ENCODE measurements at places on chromosomes 7 and 10.

DNA sequence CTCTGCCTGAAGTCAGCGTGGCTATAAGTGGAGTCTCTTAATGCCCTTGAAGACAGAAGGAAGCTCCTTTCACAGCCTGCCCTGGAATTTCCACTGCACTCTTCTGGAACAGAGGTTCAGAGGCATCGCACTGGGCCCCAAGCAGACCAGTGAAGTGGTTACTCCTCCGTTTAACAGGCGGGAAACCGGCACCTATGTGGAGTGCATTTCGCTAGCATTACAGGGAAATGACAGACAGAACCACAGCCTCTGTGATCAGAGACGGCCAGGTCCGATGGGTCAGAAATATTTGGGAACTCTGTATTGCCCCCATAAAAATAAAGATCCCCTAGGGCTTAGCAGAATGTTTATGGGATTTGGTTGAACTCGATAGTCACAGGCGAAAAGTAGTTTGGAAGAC lies 406.9 kb upstream of the PRKCQ start:
- H3K4me1 ChIP-seq, result no peaks in the 10 kb centered on the region
- DNase-seq, result no peak
- peak overlapping the region; percentile 11 for H3K27ac ChIP-seq
- H3K4me3 ChIP-seq, result no peak overlapping the region
- no peaks in the 10 kb centered on the region for H3K27me3 ChIP-seq

- H3K27me3 ChIP-seq, result no peaks in the 10 kb centered on the region
- no peak overlapping the region for H3K4me3 ChIP-seq
These were observed 16.5 kb downstream of the ZNF365 start for GRCh38 chr10:62390497-62391176.

- H3K27ac ChIP-seq, result no peak overlapping the region
- no peak for DNase-seq
- H3K4me1 ChIP-seq, result no peaks in the 10 kb centered on the region
These were observed 49.3 kb downstream of the C10orf120 start for GRCh38 chr10:122650331-122650730.

DNA sequence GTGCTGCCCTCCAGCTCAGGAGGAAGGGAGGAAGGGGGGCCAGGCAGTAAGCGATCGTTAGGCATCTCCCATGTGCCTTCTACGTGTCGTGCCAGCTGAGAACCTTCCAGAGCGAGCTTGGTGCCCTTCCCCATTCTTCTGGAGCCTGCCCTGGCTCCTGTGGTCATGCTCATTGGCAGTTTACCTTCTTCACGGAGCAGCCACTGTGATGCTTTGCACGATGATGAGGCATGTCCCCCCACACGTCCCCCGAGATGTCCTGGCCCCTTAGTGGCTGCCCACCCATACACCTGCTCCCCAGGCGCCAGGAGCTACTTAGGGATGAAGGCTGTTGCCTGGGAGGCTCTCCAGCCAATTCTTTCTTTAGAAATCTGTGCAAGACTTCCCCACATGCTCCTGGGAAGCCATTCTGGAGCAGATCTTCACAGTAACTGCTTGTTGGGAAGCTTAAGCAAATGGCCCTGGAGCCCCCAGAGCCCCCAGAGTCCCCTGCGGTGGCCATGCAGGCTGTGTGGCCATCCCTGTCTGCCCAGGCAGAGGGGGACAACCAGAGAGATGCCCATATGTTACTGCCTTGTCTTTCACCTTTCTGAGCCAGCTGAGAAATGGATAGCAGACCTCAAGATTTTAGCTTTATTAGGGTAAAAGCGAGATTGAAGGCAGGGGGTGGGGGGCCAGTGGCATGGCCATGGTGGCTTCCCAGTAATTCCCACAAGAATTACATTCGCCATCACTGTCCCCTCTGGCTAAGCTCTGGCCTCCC lies 199.0 kb downstream of the EBF3 start:
- no peak overlapping the region for H3K4me3 ChIP-seq
- no peaks in the 10 kb centered on the region for H3K27me3 ChIP-seq
- H3K27ac ChIP-seq, result no peak overlapping the region
- DNase-seq, result peak; percentile 49

DNA sequence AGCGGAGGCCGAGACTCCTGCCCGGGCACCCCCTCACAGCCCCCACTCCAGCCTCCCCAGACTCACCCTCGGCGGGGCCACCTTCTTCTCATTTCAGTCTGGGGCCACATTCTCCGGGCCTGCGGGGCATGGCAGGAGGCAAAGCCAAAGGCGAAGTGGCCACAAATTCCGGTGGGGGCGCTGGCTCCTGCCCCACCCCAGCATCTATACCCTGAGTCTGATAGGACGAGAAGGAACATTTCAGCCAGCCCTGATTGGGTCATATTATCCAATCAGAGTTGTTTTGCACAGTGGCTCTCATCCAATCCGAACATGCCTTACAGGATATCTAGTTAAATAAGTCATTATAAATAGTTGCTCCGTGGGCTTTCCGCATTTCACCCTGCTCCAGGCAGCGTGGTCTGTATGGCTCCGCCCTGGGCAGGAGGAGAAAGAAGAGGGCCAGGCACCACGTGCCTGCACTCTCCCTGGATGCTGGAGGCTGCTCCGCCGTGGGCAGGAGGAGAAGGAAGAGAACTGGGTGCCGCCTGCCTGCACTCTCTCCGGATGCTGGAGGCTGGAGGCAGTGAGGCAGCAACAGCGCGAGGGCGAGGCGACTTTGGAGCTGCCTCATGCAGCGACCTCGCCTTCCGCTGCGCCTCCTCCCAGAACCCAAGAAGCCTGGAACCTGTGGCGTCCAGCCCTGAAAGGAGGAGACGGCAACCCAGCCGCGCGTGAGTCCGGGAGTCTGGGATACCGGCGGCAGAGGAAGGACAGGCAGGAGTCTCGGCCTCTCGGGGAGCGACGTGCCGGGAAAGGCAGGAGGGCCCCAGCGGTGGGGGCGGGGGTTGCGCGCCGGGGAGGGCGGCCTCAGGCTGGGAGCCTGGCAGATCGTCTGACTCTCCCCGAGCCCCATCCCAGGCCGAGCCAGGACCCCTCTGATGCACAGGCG lies 162.9 kb downstream of the ZNF33B start:
- peaks cover 14% of the 10 kb centered on the region for H3K27me3 ChIP-seq
- DNase-seq, result no peak
- H3K4me1 ChIP-seq, result no peaks in the 10 kb centered on the region
- no peaks in the 10 kb centered on the region for H3K36me3 ChIP-seq
- H3K4me3 ChIP-seq, result peak overlapping the region; percentile 38
- H3K27ac ChIP-seq, result no peak overlapping the region

GRCh38 chr10:54665095-54665494 lies 135.9 kb downstream of the PCDH15 start:
- DNase-seq, result no peak
- no peaks in the 10 kb centered on the region for H3K36me3 ChIP-seq
- H3K4me1 ChIP-seq, result no peaks in the 10 kb centered on the region
- H3K27me3 ChIP-seq, result no peaks in the 10 kb centered on the region
- H3K27ac ChIP-seq, result no peak overlapping the region

DNA sequence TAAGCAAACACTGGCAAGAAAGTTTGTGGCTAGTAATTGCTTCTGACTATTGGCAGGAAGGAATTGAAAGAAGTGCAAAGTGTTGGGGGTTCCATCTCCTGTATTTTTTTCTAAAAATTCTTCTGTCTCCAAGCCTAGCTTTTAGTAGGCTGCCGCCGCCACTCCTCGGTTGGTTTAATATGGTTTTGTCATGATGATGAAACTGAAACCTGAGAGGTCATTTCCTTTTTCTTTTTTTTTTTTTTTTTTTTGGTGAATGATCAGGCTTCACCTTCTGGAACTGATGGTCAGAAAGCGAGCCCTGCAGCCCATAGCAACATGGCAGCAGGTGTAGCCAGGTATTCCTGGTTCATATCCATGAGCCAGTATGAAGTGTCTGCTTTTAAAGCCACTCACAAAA lies 75.3 kb upstream of the AGBL3 start:
- H3K27ac ChIP-seq, result no peak overlapping the region
- peaks cover 4% of the 10 kb centered on the region for H3K36me3 ChIP-seq
- no peaks in the 10 kb centered on the region for H3K27me3 ChIP-seq

- H3K36me3 ChIP-seq, result no peaks in the 10 kb centered on the region
- no peak for DNase-seq
- peaks cover 26% of the 10 kb centered on the region for H3K4me1 ChIP-seq
- no peak overlapping the region for H3K27ac ChIP-seq
- H3K27me3 ChIP-seq, result no peaks in the 10 kb centered on the region
- H3K4me3 ChIP-seq, result no peak overlapping the region
These were observed 1.6 kb upstream of the CASD1 start for GRCh38 chr7:94507962-94508361.

- no peaks in the 10 kb centered on the region for H3K27me3 ChIP-seq
- DNase-seq, result no peak
- H3K4me3 ChIP-seq, result no peak overlapping the region
- no peaks in the 10 kb centered on the region for H3K36me3 ChIP-seq
These were observed 697.8 kb downstream of the NRG3 start for GRCh38 chr10:82572744-82573143.

DNA sequence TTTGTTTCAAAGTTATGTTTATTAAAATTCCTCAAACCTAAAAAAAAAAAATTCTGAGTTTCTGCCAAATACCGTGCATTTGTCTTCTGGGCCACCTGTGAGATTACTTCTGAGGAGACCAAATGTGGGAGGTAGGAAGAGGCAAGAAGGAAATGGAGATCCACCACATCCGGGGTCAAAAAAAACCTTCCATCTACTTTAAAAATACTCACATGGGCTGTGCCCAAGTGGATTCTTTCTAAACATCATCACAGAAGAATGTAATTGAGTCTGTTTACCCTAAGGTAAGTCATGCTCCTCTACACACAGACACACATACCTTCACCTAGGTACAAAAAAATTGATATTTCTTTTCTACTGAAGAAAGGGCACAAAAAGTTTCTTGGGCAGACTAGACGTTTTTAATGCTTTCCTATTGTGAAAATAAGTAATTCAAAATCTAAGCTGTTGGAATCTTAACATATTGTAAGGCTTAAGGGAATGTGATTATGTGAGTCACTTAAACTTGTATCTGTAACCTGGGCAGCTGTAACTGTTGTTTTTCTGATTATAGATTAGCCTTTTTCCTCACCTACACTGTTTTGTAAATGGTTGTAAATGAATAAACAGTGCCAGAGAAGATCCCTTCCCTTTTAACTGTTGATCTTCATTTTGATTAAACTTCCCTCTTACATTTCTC lies 19.1 kb upstream of the SPOCK2 start:
- no peaks in the 10 kb centered on the region for H3K36me3 ChIP-seq
- H3K4me1 ChIP-seq, result peaks cover 4% of the 10 kb centered on the region
- no peaks in the 10 kb centered on the region for H3K27me3 ChIP-seq
- no peak overlapping the region for H3K27ac ChIP-seq

DNA sequence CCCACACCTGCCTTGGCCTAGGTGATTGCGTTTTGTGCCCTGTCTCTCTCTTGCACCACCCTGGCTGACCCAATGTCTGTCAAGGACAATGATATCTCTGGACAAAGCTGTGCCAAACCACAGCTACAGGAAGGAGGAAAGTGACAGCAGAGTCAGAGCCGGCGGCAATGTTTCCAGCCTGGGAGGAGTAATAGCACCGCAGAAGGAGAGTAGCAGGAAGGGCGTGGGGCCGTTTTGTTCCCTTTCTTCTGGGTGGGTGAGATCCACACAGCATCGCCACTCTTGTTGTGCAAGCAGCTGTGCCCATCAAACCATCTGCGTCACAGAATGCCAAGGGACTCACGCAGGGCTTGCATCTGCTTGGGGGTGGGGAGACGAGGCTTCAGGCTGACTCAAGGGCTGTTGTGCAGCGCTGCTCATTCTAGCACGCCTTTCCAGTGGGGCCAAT lies 341.6 kb upstream of the AUTS2 start:
- no peaks in the 10 kb centered on the region for H3K36me3 ChIP-seq
- no peak overlapping the region for H3K27ac ChIP-seq
- peak; percentile 83 for DNase-seq
- no peak overlapping the region for H3K4me3 ChIP-seq
- H3K4me1 ChIP-seq, result no peaks in the 10 kb centered on the region
- H3K27me3 ChIP-seq, result peaks cover 5% of the 10 kb centered on the region

GRCh38 chr10:32367793-32368453 lies 21.0 kb upstream of the EPC1 start:
- H3K4me3 ChIP-seq, result no peak overlapping the region
- H3K36me3 ChIP-seq, result no peaks in the 10 kb centered on the region
- no peak overlapping the region for H3K27ac ChIP-seq
- peak; percentile 77 for DNase-seq
- peaks cover 14% of the 10 kb centered on the region for H3K4me1 ChIP-seq
- H3K27me3 ChIP-seq, result no peaks in the 10 kb centered on the region

GRCh38 chr7:114695182-114695581 lies 226.7 kb upstream of the MDFIC start:
- no peaks in the 10 kb centered on the region for H3K27me3 ChIP-seq
- H3K36me3 ChIP-seq, result no peaks in the 10 kb centered on the region
- DNase-seq, result no peak
- no peak overlapping the region for H3K27ac ChIP-seq

DNA sequence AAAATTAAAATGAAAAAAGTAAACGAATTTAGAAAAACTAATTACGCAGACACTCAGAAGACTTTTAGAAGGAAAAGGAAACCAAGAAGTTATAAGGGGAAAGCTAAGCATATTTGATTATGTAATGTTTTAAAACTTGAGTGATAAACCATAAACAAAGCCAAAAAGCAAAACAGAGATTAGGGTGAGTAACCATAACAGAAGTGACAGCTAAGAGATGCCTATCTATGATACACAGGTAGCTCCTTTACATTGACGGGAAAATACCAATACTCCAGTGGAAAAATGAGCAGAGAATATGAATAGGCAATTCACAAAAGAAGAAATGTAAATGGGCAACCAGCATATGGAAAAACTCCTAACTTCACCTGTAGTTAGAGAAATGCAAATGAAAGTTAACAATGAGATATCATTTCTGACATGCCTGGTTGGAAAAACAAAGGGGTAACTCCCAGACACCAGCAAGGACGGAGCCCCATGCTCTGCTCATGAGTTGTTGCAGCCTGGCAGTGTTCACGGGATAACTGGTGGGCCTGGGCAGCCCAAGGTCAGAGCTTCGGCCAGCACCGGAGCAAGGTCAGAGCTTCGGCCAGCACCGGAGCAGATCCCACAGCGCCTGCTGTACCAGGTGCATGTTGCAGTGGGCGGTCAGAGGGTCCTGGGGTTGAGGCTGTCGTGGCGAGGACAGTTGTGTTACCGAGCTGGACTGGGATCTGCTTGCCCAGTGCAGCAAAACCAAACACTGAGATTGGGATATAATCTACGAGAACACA lies 58.9 kb downstream of the ALOX5 start:
- DNase-seq, result no peak
- H3K27me3 ChIP-seq, result peaks cover 21% of the 10 kb centered on the region
- H3K4me1 ChIP-seq, result peaks cover 2% of the 10 kb centered on the region
- H3K36me3 ChIP-seq, result no peaks in the 10 kb centered on the region

DNA sequence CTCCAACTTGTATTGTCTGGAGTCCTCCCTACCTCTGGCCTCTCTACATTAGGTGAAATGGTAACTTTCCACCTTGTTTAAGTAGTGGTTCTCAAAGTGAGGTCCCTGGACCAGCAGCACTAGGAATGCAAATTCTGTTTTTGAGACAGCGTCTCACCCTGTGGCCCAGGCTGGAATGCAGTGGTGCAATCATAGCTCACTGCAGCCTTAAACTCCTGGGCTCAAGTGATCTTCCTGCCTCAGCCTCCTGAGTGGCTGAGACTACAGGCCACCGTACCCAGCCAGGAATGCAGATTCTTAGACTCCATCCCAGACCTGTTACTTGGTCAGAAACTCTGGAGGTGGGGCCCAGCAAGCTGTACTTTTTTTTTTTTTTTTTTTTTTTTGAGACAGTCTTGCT lies 6.8 kb upstream of the TBL2 start:
- no peaks in the 10 kb centered on the region for H3K27me3 ChIP-seq
- H3K4me1 ChIP-seq, result peaks cover 4% of the 10 kb centered on the region
- no peak for DNase-seq
- H3K27ac ChIP-seq, result no peak overlapping the region

- no peak overlapping the region for H3K4me3 ChIP-seq
- no peaks in the 10 kb centered on the region for H3K27me3 ChIP-seq
- no peak overlapping the region for H3K27ac ChIP-seq
These were observed 83.2 kb downstream of the COBL start for GRCh38 chr7:51233374-51233773.

Data from suprapubic skin (tissue), 4 donors.